ENCODE measurements at places on chromosomes 1 and 21. TPM values are rescaled to one million over a fixed set of nuclear protein-coding genes. Genes with fewer than 3 reads are reported as not detected.

- peak within 1 kb of the TSS; percentile 86 for H3K4me3 ChIP-seq
- no peaks in the 10 kb centered on the region for H3K36me3 ChIP-seq
- H3K27ac ChIP-seq = no peak within 1 kb of the TSS
These were observed at the start of gene DPM3 for GRCh38 chr1:155139895-155140629. DPM3 (minus strand) TSS chr1:155140531; CDS start chr1:155140240, 291 bp downstream.

DNA sequence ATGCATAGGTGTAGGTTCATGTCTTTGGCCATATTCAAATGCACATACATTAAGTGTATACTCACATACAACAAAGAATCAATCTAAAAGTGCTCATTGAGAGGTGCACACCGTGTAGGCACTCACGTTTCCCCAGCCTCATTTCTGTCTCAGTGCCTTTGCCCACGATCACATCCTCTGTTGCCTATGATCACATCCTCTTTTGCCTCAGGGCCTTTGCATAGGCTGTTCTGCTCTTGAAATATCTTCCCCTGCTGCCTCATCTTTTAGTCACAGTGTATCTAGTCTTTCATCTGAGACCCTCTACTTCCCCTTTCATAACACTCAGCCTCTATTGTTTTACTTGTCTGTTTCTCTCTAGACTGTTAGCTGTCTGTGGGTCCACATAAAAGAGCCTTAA is 69.3 kb downstream of the FOXD2 start:
- H3K4me3 ChIP-seq = no peak overlapping the region
- no peak overlapping the region for H3K27ac ChIP-seq
- H3K36me3 ChIP-seq = no peaks in the 10 kb centered on the region
- peaks cover 9% of the 10 kb centered on the region for H3K4me1 ChIP-seq

DNA sequence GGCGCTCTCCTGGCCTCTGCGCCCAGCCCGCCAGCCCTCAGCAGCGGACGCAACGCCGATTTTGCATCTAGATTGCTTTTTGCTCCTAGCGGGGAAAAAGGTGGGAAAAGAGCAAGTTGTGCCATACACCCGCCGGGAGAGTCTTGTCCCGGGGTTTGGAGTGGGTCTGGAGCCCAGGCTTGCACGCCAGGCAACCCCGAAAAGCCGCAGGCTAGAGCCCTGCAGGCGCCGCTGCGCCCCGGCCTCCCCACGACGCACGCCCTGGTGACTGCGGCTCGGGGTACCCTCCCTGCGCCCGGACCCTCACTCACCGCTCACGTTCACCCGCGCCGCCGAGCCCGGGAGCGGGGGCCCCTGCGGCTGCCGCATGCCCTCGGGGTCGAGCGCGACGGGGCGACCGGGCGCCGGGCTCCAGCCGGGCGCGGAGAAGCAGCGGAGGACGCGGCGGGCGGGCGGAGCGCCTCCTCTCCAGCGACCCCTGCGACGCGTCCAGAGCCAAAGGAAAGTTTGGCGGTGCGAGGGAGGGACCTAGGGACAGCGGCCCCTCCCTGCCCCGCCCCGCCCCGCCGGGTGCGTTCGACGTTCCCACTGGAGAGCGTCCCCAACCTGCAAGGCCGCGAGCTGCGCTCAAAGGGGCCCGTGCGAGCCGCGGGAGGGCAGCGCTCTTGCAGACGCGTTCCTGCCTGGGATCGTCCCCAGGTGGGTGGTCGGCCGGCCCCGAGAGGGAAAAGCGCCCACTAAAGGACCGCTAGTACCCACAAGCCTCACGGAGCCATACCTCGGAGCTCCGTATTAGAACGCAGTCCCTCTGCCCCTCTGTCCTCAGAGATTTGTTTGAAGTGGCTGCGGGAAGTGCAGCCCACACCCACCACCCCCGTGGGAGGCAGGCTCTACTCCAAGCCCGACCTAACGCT is at the start of gene LPAR3:
Gene LPAR3 (minus strand): TSS at position 502 of the 914 bp plus-strand sequence. CDS start 27,086 bp downstream, outside the sequence.
- H3K4me3 ChIP-seq = peak within 1 kb of the TSS; percentile 90
- peaks cover 3% of the 10 kb centered on the region for H3K36me3 ChIP-seq
- DNase-seq = peak; percentile 91

DNA sequence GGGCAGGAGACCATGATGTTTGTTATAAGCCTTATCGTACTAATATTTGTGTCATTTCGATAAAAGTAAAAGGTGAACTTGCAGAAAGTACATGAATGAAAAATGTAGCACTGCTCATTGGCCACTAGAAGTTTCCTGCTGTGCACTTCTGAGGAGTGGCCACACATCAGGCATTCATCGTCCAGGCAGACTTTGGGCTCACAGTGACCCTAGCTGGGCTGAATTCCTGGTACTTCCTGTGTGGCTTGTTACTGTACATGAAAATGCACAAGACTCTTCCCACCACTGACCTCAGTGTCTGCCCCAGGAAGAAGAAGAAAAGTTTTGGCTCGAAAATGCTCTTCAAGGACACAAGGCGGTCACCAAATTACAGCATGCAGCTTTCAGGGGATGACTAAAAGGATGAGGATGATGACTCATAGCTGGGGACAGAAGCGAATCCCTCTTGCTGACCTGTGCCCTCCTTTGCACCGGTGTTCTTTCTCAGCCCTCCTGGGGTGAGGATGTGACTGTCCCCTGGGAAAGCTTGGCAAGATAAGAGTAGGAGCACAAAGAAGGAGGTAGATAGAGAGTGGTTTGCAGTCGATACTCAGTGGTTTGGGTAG is 252.4 kb upstream of the KAZN start:
- DNase-seq = no peak
- no peaks in the 10 kb centered on the region for H3K27me3 ChIP-seq
- H3K4me3 ChIP-seq = no peak overlapping the region
- H3K4me1 ChIP-seq = no peaks in the 10 kb centered on the region
- no peaks in the 10 kb centered on the region for H3K36me3 ChIP-seq

DNA sequence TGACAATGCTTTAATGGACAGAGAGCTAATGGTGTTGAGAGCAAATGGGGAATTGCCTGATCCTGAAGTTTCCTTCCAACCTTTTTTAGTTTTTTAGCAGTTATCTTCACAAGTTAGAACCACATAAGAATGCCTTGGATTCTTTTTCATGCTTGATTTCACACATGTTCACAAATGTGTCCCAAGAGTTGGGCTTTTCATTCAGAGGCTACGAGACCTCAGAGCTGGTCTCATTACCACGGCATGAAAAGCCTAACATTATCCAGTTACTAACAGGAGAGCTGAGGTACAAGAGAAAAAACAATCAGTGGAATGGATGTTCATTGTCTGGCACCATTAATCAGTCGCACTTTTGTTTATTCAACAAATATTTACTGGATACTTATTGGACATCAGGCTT is 340.6 kb downstream of the ZNF326 start:
- H3K4me3 ChIP-seq = no peak overlapping the region
- H3K36me3 ChIP-seq = no peaks in the 10 kb centered on the region
- no peaks in the 10 kb centered on the region for H3K27me3 ChIP-seq

GRCh38 chr1:246597340-246597739 is 31.1 kb downstream of the CNST start:
- H3K27me3 ChIP-seq = no peaks in the 10 kb centered on the region
- H3K27ac ChIP-seq = peak overlapping the region; percentile 55
- H3K4me3 ChIP-seq = no peak overlapping the region
- no peak for DNase-seq

GRCh38 chr1:152640351-152640750 is 17.4 kb upstream of the LCE3A start:
- DNase-seq = no peak
- H3K4me3 ChIP-seq = no peak overlapping the region
- no peaks in the 10 kb centered on the region for H3K4me1 ChIP-seq
- H3K27ac ChIP-seq = no peak overlapping the region

DNA sequence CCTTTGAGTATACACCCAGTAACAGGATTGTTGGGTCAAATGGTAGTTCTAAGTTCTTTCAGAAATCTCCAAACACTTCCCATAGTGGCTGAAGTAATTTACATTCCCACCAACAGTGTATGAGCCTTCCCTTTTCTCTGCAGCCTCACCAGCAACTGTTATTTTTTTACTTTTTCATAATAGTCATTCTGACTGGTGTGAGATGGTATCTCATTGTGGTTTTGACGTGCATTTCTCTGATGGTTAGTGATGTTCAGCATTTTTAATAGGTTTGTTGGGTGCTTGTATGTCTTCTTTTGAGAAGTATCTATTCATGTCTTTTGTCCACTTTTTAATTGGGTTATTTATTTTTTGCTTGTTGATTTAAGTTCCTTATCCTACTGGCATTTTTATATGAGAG is 26.4 kb upstream of the LAMC1 start:
- H3K36me3 ChIP-seq = no peaks in the 10 kb centered on the region
- DNase-seq = no peak
- H3K4me1 ChIP-seq = no peaks in the 10 kb centered on the region
- H3K27me3 ChIP-seq = no peaks in the 10 kb centered on the region
- no peak overlapping the region for H3K4me3 ChIP-seq

DNA sequence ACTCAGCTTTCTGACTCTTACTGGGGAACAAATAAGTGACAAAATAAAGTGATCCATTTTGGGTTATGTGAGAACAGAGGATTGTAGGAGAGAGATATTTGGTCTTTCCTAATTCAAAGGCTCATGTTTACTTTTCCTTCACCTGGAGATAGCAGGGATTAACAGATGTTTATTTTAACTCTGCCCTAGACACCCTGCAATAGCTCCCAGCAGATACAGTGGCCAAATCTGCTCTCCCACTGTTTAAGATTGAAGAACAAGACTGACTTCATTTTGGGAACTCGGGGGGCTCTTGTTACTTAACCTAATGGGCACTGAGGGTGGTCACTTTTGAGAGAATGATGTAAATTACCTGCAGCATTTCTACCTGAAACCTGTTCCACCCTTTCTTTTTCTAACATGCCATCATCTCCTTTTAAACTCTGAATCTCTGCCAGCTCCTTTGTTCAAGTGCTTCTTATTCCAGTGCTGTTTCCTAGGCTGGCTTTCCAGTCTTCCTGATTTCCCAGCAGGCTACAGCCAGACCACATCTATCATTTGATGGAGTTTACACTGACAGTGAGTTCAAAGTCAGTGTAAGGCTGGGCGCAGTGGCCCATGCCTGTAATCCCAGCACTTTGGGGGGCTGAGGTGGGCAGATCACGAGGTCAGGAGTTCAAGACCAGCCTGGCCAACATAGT is 90.0 kb downstream of the SELENOF start:
- H3K27ac ChIP-seq = no peak overlapping the region
- no peak overlapping the region for H3K4me3 ChIP-seq
- DNase-seq = no peak
- H3K27me3 ChIP-seq = no peaks in the 10 kb centered on the region

DNA sequence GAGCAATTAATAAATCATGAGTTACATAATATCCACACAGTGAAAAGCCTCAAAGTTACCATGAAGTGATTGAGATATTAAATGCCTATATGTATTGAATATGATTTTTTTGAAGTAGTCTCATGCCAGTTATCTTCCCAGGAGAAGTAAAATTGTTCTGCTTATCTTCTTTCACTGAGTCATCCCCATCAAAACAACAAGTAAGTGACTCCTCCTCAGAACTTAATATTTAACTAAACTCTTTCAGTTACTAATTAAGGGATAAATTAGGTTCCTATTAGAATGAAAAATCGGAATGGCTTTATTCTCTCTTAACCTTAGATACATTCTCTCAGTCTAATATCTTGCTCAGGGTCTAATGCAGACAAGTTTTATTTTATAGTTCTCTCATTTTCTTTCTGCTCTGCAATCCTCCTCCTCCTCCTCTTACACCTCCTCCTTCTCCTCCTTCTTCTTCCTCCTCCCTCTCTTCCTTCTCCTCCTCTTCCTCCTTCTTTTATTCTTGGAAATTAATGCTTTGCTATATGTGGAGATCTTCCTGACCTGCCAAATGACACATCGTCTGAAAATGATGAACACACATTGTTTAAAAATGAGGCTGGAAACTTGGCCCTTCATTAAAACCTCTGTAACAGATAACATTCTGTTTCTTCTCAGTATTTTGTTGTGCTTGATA is 110.9 kb downstream of the RUNX1 start:
- no peak overlapping the region for H3K27ac ChIP-seq
- H3K4me3 ChIP-seq = no peak overlapping the region
- no peak for DNase-seq
- no peaks in the 10 kb centered on the region for H3K27me3 ChIP-seq
- no peaks in the 10 kb centered on the region for H3K4me1 ChIP-seq
- no peaks in the 10 kb centered on the region for H3K36me3 ChIP-seq

- DNase-seq = no peak
- H3K36me3 ChIP-seq = no peaks in the 10 kb centered on the region
- no peak overlapping the region for H3K27ac ChIP-seq
- no peaks in the 10 kb centered on the region for H3K4me1 ChIP-seq
These were observed 111.6 kb downstream of the SYT14 start for GRCh38 chr1:210049616-210050015.

GRCh38 chr1:25971066-25971810 is 26.6 kb downstream of the PAFAH2 start:
- H3K36me3 ChIP-seq = 0 out of 2 replicates have a peak, but pooled peaks cover 7% of the 10 kb centered on the region
- H3K4me1 ChIP-seq = no peaks in the 10 kb centered on the region
- H3K27ac ChIP-seq = no peak overlapping the region
- H3K4me3 ChIP-seq = no peak overlapping the region

DNA sequence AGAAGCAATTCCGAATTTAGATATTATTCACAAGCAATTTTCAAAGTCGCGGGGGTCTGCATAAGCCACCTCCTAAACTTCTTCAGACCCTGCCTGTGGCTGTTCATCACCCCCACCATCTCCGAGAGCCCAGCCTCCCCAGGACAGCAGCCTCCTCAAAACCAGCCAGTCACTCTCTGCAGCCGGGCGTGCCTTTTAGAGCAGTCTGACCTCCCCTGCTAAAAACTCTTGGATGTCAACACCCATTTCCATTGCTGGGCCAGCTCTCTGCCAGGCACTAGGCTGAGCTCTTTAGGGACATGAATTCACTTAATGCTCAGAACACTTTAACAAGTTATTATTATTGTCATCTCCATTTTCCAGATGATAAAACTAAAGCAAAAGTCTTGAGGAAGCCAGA is 11.7 kb downstream of the ADPRS start:
- no peaks in the 10 kb centered on the region for H3K36me3 ChIP-seq
- no peak for DNase-seq
- H3K27me3 ChIP-seq = no peaks in the 10 kb centered on the region

- H3K27me3 ChIP-seq = no peaks in the 10 kb centered on the region
- H3K36me3 ChIP-seq = no peaks in the 10 kb centered on the region
- no peak overlapping the region for H3K4me3 ChIP-seq
These were observed 1019.2 kb downstream of the TTLL7 start for GRCh38 chr1:82979593-82980236.

The SON gene
- 362 TPM for total RNA-seq

The HNRNPCL4 gene
- not detected for total RNA-seq

The SIPA1L2 gene
- total RNA-seq = 12.0 TPM

The CHODL gene
- total RNA-seq = 1.6 TPM

The OR2T4 gene
- not detected for total RNA-seq

The OPTC gene
- not detected for total RNA-seq
